ENCODE measurements at places on chromosomes 1 and 21. TPM values are rescaled to one million over a fixed set of nuclear protein-coding genes. Genes with fewer than 3 reads are reported as not detected.

The KRTAP13-2 gene
- total RNA-seq = not detected

The CD5L gene
- not detected for total RNA-seq

The OLIG2 gene
- 0.15 TPM for total RNA-seq

The TSPEAR gene
- not detected for total RNA-seq

The SHISA4 gene
- 3.0 TPM for total RNA-seq

The LDLRAD1 gene
- total RNA-seq = not detected

The MRAP gene
- not detected for total RNA-seq

The FOXD2 gene
- total RNA-seq = 0.32 TPM

The BNIPL gene
- total RNA-seq = 1.0 TPM

Data from neural progenitor cell (in vitro differentiated cells).